ENCODE measurements at places on chromosomes 11 and 22.
A peak's percentile ranks its signal among the peaks of the same experiment; 100 is the strongest.

GRCh38 chr22:21020802-21021429, 6.0 kb downstream of the P2RX6 start:
- DNase-seq = no peak

DNA sequence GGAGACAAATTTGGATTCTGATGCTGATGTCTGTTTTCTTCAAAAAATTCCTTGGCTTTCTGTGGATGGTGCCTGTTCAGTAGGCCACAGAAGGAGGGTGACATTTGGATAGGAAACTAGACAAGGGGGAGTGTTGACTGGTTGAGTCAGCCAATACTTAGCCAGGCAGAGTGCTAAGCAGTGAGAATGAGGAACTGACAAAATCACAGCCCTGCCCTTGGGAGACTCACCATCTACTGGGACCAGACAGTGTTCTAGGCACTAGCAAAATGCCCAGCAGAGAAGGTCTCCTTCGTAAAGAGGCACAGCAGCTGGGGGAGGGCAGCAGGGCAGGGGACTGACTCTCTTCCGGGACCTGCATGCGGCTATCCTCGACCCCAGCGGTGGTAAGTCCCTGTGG, 190.2 kb downstream of the DSCAML1 start:
- DNase-seq = no peak

GRCh38 chr22:19810381-19811201, 44.1 kb downstream of the GNB1L start:
- peak; percentile 70 for DNase-seq

- DNase-seq = no peak
Observed at GRCh38 chr11:31449040-31449439, 60.4 kb downstream of the IMMP1L start.

DNA sequence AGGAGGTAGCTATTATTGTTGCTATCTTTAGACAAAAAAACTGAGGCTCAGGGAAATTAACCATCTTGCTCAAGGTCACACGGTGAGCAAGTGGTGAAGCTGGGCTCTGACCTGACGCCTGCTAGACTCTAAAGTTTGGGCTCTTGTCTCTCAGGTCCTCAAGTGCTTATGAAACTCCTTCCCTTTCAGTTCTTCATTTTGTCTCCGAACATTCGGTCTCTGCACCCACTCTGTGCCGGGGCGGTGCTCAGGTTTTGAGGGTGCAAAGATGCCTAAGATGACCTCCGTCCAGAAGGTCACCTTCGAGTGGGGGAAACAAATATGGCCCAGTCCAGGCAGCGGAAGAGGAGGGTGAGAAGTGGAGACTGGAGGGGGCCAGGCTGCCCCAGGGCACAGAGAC, 16.0 kb downstream of the OVOL1 start:
- no peak for DNase-seq

GRCh38 chr11:110373051-110373702, 56.6 kb upstream of the FDX1 start:
- peak; percentile 71 for DNase-seq

DNA sequence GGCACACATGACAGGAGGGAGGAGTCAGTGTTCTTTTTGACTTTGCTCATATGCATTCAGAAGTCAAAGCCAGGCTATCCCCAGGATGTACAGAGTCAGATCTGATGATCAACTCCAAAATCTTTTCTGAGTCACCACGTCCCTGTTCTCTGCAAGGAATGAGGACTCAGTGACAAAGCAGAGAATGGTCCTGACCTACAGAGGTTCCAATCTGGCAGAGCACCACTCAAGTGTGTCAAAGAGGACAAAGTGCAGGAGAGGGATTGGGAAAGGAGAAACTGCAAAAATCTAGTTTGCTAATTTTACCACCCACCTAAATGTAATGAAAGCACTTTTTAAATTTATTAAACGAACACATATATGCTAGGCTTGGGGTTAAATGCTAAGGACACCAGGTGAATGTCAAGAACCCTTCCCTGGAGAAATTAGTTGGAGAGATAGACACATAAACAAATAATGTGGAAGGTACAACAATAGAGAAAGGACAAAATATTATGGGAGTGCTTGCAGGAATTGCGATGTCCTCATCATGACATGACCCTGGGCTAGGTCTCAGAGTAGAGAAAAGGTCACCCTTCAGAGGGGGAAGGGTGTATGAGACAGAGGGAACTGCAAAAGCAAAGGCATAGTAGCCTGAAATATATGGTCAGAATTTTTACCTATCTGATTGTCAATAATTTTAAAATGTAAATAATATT, 56.3 kb downstream of the MTNR1B start:
- DNase-seq = peak; percentile 31

DNA sequence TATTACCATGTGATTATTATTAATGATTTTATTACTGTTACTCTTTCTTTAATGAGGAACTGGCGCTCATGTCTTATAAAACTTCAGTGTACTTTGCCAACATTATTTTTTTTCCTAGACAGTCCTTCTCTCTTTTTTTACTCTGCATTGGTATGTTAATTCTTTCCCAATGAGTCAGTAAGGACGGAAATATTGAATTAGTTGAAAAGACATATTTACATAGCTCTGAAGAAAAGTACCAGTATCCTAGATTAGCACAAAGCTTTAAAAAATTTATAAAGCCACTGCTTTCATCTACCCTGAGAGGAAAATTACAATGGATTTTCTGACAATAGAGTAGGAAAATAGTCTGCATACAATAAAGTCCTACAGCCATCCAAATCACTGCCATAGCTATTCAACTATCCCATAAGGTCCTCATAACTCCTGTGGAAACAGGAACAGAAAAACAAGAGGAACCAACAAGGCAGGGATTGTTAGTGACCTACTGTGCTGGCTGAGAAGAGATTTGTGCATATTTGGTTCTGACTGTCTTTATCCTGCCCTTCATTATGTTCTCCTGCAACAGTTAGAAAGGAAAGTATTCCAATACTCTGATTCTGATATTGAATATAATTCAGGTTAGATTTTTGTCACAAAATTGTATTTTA, 314.4 kb downstream of the AASDHPPT start:
- DNase-seq = peak; percentile 75

DNA sequence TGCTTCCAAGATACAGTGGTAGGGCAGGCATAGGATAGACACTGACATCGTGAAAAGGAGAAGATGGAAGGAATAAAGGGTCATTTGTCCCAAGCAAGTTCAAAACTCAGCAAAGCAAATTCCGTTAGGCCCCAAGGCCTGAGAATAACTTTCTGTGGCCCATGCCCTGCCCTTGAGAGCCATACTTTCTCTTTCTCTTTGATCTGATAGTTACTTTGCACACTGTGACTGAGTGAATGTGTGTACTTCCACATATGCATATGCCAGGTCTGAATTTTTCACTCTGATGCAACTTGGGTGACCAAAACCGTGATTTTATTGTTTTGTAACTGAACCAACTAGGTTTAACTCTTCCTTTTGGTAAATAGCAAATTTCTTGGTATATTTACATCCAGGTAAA, 371.5 kb downstream of the RAB38 start:
- no peak for DNase-seq

GRCh38 chr11:626475-627307, at the start of gene SCT:
Gene SCT (minus strand): TSS chr11:627181. CDS start chr11:627143, 38 bp downstream.
- no peak for DNase-seq

DNA sequence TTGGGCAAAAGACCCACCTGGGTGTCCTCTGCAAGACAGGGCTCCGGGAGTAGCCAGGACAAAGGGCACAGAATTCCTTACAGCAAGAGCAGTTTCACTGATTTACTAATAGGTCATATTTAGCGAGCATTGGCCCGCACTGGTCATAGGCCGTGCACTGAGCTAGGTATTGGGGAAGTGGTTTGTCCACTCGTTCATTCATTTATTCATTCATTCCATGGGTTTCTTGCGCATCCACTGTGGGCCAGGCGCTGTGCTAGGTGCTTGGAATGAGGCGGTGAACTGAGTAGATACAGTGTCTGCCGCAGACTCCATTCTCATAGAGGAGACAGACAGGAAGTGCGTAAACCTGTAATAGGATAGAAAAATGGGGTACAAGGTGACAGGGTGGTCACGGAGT, 13.2 kb upstream of the LINC01488 start:
- no peak for DNase-seq

DNA sequence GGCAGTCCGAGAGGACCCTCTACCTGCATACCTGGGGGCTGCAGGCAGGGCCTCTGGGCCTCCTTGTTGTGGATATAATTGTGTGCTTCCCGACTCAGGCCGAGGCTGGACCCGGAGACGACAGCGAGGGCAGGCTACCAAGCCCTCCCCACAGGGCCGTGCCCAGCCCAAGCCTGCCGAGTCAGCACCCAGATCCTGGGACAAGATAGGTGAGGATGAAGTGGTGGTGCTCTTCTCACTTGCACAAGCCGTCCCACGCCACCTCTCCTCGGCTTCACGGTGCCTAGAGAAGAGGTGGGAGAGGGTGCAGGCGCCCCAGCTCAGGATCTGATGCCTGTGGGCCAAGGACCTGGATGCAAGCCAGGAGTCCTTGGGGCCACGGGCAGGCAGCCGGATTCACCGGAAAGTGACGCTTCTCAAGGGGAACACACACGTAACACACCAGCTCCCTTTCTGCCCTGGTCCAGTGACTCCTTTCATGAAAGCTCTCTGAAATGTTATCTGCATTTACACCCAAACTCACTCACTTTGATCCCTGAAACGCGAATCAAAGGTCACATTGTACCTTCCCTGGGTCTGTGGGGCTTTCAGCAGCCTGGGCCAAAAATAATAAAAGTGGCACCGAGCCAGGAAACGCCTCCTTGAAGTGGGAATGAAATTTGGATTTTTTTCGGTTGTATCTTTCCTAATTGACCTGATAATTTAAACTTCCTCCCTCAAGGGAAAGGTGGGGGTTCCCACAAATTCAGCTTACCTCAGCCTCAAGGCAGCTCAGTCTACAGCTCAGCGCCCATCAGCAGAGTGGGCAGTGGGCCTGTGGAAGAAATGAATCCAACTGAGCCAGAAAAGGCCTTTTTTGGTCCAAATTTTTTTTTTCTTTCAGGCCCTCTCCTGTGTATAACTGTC, 1.1 kb upstream of the GNB1L start:
- peak; percentile 40 for DNase-seq

- peak; percentile 89 for DNase-seq
Observed at GRCh38 chr11:120710354-120711131, 199.0 kb downstream of the GRIK4 start.

GRCh38 chr11:64765851-64766665, 6.3 kb upstream of the PYGM start:
- DNase-seq = no peak

GRCh38 chr11:105000167-105000566, 22.8 kb downstream of the CASP5 start:
- DNase-seq = peak; percentile 34

GRCh38 chr11:58796333-58796732, 48.2 kb downstream of the GLYATL2 start:
- no peak for DNase-seq

DNA sequence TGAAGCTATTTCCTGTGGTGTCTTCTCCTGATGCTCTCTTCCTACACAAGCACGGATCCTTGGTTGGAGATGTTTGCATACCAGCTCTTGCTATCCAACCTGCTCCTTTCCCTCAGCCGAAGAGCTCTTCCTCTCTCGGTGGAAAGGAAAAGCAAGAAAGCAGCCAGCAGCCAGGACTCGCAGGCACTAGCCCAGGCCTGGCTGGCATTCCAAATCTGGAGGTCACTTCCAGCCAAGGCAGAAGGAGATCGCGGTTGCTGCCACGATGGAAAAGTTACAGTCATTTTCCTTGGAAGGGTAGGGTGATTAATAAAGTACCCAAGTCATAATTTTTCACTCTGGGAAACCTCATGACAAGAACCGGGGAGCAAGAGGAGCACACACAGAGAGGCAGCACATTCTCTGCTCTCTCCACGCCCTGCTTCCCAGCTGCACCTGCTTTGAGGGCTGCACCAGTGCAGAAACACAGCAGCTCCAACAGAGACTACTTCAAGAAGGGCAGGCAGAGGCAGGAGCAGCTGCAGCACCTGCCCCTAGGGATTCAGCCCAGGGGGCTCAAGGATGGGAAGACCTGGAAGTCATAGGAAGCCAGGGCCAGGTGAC, 399.3 kb downstream of the CADM1 start:
- no peak for DNase-seq

All from M059J (cell line).